NCI-H1417 (cell line): ENCODE measurements at places on chromosomes 1 and 21.

GRCh38 chr1:176017722-176018121 is 189.4 kb downstream of the COP1 start:
- DNase-seq: no peak

DNA sequence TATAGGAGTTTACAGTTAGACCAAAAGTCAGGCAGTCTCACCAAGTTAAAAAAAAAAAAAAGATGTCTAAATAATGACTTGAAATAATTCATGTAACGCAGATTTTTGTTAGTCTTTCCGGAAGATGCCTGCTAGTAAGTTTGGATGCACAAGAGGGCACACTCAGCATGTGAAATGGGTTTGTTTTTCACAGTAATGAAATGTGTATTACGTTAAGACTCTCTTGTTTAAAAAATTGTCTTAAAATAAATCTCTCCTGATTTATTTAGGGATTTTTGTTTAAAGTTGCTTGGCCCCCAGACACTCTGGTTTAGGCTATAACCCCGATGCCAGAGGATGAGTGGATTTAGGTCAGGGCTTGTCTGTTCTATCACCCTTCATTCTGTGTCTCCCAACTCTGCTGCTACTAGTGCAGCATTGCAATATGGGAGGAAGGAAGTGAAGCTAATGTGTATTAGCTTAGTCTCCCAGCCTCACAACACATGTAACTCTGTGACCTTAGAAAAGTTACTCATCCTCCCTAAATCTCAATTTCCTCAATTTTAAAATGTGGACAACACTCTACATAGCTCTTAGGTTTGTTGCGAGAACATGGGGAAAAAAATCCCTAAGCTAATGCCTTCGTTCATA is 25.7 kb downstream of the CTH start:
- peak; percentile 1 for DNase-seq

DNA sequence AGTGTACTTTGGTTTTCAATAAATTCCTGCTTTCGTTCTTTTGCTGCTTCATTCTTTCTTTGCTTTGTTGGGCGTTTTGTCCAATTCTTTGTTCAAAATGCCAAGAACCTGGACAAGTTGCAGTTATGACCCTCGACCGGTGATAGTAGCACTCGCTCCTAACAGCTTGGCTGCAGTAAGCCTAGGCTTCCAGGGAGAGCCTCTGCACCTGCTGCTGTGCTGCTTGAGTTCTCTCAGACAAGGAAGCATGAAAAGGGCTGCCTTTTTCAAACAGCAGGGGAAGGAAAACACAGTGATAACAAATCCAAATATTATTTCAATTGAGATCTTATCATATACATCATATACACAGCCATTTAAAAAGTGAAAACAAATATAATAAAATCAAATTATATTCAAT is 12.8 kb upstream of the RIPK4 start:
- peak; percentile 85 for DNase-seq

DNA sequence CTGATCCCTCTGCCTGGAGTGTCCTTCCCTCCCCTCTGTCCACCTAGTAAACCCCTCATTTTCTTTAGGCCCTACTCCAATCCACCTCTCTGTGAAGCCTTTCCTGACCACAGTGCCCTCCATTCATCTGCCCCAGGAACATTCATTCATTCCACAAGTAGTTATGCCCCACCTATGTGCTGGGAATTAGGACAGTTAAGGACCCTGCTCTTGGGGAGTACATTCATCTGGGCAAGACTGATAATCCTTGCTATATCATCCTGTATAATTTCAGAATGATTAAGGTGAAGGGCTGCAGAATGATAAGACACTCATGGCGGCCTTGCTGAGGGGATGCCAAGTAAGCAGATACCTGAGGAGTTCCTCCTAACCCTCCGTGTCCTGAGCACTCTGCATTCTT is 10.3 kb upstream of the FAM20B start:
- DNase-seq: no peak

DNA sequence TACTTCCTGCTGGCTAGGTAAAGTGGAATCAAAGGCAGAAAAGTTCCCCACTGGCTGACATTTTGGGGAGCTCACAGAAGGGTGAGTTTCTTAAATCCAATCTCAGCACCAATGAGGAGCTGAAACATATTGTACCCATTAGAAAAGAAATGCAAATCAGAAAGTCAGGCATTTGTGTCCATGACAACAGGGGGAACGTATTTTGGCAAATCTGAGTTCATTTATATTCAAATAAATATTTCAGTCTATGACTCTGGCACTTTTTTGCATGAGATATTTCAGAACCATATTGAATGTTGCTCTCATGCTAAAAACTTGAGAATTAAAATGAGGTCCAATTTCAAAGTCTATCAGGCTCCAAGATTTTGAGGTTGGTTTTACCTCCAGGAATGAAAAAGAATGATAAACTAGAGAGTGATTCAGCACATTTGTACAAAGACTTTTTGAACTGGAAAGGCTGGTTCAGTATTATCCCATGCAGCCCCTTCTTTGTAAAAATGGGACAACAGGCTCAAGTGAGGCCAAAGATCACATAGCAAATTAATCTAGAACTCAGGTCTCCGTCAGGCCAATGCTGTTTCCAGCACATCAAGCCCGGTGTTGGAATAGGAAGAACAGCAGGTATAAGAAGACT is 202.2 kb downstream of the RRAGC start:
- no peak for DNase-seq

- DNase-seq: peak; percentile 99
Measured at GRCh38 chr1:1511533-1512285, at the start of gene ATAD3A. ATAD3A (plus strand) TSS chr1:1512162; CDS start chr1:1512269, 107 bp downstream.

- no peak for DNase-seq
Measured at GRCh38 chr21:35658242-35658641, 402.1 kb downstream of the SETD4 start.

DNA sequence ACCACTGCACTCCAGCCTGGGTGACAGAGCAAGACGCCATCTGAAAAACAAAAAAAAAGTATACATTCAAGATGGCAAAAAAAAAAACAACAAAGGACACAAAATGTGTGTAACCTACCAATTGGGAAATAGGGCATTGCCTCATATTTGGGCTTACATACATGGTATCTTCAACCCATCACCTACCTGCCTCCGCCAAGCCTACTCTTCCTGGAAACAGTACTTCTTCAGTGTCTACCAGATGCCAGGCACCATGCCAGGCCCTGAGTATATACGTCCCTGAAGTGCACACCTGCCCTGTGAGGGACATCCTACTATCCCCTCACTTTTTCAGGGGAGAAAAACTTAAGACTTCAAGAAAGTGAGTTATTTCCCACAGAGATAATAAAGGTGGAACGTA is 160.2 kb downstream of the TOMM20 start:
- DNase-seq: no peak

DNA sequence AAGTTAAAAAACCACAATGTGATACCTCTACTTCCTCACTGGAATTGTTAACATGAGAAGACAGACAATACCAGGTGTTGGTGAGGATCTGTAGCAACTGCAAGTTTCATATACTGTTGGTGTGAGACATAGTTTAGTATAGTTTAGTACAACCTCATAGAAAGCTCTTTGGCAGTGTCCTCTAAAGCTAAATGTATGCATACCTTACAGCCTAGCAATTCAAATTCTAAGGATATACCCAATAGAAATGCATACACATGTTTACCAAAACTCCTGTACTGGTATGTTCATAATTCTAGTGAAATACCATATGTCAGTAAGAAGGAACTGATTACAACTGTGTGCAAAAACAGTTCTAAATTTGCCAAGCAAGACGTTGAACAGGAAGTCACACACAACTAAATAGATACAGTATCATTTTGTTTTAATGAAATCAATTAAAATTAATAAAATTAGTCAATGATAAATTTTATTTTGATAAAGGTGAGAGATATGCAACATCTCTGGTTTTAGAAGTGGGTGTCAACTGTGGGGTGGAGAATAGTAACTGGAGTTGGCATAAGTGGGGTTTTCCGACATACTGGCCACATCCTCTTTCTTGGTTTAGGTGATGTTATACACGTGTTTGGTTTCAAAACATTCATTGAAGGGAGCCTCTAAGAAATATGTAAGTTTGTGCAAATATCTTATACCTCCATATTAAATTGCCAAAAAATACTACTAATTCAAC is 450.7 kb downstream of the PTPRC start:
- DNase-seq: no peak

GRCh38 chr1:153566414-153567371 is 1.0 kb upstream of the S100A2 start:
- peak; percentile 61 for DNase-seq

- DNase-seq: no peak
Measured at GRCh38 chr1:67433837-67434236, 3.6 kb upstream of the SERBP1 start.

GRCh38 chr1:245807306-245807705 is 652.5 kb downstream of the KIF26B start:
- no peak for DNase-seq

GRCh38 chr1:39085174-39085573 is 59.0 kb downstream of the NDUFS5 start:
- DNase-seq: no peak

DNA sequence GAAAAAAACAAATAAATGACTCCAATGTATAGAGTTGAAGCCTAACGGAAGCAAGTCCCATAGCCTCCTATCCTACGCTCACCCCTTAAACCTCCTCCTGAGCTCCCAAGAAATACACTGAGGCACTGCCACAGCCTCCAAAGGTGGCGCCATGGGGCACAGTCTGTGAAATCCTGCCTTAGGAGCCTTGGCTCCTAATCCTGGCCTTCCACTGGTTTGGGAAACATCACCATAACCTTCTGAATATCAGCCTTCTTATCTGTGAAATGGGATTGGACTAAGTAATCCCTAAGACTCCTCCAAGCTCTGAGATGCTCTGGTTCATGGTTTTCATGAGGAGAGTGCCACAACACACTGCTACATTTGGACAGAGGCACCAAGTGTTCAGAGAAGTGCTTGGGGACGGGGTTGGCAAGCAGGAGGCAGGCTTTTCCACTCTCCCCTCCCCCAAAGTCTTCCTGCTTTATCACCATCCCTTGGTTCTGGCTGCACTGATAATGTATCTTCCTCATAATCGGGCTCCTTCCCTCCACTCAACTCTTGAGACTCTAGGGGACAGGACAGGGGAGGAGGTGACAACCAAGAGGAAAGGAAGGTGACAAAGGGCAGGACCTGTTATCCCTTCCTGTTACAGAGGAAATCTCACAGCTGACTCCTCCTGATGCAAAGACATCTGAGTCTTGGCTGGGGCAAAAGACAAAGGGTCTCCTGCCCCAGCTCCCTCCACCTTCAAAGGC is 2.7 kb downstream of the SLAMF7 start:
- DNase-seq: no peak

GRCh38 chr1:38071312-38072256 is 25.0 kb upstream of the POU3F1 start:
- peak; percentile 85 for DNase-seq

- DNase-seq: no peak
Measured at GRCh38 chr1:170126696-170127095, 19.1 kb upstream of the NTMT2 start.

GRCh38 chr1:180901076-180901990 is 11.4 kb upstream of the KIAA1614 start:
- no peak for DNase-seq

GRCh38 chr1:59815892-59816291 is 1.1 kb downstream of the HOOK1 start:
- no peak for DNase-seq

GRCh38 chr1:26344147-26344920 is 9.6 kb downstream of the CRYBG2 start:
- no peak for DNase-seq

- DNase-seq: peak; percentile 25
Measured at GRCh38 chr1:151711951-151712350, 4.7 kb downstream of the CELF3 start.

DNA sequence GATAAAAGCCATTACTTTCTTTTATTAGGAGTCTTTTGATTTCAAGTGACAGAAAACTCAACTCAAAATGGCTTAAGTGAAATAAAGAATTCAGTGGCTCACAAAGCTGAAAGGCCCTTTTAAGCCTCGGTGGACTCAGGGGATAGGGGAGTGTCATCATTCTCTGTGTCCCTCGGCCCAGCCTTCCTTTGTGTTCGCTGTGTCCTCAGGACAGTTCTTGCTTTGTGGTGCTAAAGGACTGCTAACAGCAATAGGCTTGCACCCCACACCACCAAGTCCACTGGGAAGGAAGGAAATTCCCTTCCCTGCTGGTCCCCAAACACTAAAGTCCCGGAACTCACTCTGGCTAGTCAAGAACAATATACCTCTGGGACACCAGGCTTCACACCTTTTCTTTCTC is 129.2 kb downstream of the NTPCR start:
- DNase-seq: no peak

DNA sequence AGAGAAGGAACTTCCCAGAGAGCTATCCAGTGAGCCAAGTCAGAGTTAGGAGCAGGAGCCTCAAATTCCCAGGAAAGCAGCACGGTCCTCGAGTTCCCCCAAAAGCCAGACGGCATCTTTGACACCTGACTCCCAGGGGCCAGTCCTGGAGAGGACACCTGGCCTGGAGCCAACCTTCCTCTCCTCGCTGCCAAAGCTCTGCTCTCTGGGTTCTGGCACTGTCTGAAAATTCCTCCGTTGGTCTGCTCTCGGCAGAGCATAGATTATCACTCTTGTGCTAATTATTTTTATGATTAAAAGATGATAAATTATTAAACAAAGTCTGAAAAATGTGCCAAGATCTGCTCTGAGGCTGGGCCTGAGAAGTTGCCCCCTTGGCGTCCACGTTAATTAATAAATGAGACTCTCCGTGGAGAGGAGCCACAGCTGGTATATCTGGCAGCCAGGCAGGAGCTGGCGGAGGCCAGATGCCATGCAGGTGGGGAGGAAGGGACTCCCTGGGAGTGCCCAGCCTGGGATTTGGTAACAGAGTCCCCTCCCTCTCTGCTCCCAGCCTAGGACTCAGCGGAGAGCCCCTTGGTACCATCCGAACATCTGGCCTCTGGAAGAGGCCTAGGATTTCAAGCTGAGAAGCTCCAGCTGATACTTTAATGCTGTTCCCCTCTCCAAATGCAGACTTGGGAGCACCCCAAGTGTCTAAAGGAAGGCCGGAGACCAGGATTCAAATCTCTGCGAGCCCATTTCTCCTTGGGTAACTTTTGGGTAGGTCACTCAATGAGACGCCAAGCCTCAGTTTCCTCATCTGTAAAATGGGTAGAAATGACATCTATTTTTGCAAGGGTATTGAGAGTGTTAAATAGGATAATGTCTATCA is 163.7 kb upstream of the POU3F1 start:
- no peak for DNase-seq

GRCh38 chr1:62370594-62370993 is 51.4 kb upstream of the KANK4 start:
- DNase-seq: no peak

DNA sequence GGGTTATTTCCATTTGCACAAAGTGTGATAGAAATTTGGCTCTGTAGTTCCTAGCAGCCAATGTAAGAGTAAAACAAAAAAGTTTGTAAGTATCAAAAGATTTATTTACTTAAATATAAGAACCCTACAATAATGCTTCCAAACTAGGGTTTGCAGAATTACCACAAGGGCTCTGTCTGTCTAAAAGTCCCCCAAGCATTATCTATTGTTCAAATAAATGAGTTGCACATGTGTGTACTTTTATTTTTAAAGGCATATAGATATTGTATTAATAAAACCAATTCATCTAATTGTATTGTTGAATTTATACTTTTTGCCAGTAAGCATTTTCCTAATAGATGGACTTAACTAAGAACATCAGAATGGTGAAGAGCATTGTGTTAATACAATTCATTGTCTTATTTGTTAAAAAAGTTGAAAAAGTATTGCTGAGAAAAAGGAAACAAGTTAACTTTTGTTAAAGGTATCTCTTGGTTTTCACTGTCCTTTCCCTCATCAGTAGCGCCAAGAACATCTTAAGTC is 863 bp upstream of the PTPRC start:
- DNase-seq: no peak
